Hindlimb muscle (tissue), 1 donor: ENCODE measurements at places on chromosomes 13 and 19.

DNA sequence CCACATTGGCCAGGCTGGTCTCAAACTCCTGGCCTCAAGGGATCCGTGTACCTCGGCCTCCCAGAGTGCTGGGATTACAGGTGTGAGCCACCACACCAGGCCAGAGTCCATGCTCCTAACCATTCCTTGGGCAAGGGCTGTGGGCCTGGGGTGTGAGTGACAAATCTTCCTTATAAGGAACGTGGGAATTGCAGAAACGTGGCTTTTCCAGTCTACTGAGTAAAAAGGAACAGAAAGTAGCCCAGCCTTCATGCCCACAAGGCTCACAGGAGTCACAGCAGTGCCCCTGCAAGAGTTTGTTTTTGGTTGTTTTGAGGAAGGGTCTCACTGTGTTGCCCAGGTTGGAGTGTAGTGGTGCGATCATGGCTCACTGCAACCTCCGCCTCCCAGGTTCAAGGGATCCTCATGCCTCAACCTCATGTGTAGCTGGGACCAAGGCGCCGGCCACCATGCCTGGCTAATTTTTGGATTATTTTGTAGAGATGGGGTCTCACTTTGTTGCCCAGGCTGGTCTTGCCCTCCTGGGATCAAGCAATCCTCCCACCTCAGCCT, 5.1 kb downstream of the MYPOP start:
- DNase-seq, result no peak

DNA sequence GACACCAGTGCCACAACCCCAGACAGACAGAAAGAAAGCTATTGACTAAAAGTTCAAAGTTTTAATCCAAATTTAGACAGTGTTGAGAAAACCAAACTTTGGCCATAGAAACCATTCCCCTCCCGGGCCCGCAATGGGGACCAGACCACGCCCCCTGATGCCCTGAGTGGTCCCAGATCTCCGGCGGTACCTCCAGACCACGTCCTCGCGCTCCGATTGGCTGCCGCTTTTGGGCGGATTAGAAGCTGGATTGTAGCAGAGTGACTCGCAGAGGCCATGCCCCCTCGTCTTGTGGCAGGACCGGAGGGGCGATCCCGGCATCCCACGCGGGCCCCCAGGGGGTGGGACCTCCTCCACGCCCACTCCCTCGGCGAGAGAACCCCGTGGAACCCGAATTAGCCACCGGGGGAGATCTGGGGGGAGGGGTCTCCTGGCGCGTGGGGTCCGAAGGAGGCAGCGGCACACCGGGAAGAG, 797 bp upstream of the HSD17B14 start:
- peak; percentile 77 for DNase-seq

DNA sequence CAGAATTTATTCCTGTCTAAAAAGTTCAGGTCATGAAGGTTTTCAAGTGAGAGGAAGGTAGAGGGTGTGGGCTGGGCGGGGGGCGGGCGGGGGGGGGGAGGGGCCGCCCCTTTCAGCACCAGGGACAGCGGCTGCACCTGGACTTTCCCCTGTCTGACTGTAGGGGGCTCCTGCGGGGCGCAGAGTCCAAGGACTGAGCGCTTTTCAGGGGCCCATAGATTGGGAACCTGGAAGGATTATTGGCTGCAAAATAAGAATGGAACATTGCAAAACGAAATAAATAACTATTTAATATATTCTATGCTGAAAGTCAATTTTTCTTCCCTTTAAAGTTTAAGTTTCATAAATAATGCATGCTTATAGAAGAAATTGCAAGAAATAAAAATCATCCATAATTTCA, 8.9 kb upstream of the CYP4F3 start:
- no peak for DNase-seq

GRCh38 chr13:101325423-101325822, 90.9 kb downstream of the NALCN start:
- DNase-seq, result no peak

DNA sequence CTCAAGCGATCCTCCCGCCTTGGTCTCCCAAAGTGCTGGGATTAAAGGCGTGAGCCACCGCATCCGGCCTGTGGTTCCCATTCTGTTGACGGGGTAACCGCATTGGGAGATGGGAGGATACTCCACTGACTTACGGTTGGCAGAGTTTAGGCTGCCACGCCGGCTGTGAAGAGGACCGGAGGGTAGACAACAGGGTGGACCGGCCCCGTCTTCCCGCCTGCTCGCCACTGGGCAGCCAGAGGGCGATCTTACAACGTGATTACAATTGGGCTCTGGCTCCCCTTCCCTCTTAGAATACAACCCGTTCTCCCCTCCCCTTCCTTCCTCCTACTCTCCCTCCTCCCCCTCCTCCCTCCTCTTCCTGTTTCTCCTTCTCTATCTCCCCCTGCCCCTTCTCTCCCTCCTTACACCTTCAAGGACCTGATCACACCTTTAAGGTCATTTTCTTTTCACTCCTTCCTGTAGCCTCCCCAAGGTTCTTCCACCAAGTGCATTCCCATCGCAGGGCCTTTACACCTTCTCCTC, 957 bp upstream of the CCDC194 start:
- DNase-seq, result no peak

- peak; percentile 38 for DNase-seq
These were observed 1.5 kb downstream of the DOCK9 start for GRCh38 chr13:98976338-98976737.

DNA sequence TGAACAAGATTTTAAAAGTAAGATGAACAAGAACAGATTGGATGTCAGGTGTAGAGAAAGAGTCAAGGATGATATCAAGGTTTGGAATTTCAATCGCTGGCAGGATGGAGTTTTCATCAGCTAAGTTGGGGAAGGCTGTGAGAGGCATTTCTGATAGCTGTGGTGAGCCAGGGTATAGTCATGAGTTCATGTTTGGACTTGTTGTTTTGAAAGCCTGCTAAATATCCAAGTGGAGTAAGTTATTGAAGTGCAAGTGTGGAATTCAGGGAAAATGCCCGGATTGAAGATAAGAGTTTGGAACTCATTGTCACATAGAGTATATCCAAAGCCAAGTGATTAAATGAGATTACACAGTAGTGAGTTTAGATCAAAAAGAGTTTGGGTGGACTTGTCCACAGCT, 11.0 kb upstream of the EPSTI1 start:
- no peak for DNase-seq

GRCh38 chr13:26295812-26296211, 41.9 kb downstream of the CDK8 start:
- DNase-seq, result no peak

DNA sequence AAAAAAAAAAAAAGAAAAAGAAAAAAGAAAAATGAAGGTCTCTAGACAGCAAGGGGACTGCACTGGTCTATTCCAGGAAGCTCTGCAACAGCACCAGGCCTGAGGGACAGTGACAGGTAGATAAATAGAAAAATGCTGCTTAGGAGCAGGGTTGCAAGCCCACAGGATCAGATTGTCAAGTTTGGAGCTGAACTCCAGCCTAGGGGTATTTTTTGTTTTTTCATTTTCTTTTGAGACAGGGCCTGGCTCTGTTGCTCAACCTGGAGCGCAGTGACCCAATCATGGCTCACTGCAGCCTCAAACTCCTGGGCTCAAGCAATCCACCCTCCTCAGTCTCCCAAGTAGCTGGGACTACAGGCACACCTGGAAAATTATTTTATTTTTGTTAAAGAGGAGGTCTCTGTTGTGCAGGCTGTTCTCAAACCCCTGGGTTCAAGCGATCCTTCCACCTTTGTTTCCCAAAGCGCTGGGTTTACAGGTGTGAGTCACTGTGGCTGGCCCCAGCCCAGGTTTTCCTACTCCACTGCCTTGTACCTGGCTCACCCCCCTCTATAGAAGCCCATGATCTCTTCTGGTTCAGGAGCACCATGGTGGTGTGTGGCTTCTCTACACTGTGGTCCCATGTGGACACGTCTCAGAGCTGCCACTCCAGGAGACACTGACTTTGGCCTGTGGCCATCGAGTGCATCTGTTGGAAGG, 23.9 kb downstream of the POP4 start:
- DNase-seq, result no peak

DNA sequence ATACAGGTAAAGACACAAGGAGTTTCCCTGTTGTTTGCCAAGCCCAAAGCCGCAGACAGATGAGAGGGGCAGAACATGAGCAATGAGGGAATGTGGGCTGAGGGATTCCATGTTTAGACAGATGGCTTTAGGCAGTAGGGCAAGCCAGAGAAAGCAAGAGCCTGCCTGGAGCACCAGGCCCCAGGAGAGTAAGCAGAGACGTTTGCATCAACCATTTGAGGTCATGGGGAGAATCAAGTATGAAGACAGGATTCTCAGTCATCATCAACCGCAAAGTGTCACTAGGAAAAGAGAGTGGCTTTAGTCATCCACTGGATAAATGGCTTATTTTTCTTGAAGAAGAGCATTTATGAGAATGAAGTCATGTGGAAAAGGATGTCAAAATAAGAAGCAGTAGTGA, 184.7 kb downstream of the COG6 start:
- DNase-seq, result no peak

- no peak for DNase-seq
These were observed 282.5 kb downstream of the SUCLA2 start for GRCh38 chr13:47718556-47718955.

GRCh38 chr19:661427-662196, 1.4 kb downstream of the RNF126 start:
- no peak for DNase-seq

DNA sequence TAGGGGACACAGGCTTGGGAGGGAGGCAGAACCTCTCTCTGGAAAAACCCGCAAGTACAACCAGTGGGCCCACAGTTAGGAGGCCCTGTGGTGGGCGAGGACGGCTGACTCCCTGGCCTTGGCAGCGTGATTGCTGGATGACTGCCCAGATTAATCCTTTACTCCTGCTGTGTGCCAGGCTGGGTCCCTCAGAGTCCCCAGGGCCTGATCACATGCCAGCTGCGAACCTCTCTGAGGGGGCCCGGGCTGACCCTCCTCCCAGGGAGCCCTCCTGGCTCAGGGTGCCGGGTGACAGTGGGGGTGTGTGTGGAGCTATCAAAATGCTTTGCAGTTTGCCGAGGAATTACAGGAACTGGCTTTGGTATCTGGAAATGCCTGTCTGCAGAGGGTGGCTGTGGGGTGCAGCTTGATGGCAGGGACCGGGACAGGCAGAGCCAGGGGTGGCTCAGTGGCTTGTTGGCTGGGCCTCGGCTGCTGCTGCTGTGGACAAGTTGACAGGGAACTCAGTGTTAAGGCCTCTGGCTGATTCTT, 48.9 kb downstream of the DNM2 start:
- DNase-seq, result no peak

DNA sequence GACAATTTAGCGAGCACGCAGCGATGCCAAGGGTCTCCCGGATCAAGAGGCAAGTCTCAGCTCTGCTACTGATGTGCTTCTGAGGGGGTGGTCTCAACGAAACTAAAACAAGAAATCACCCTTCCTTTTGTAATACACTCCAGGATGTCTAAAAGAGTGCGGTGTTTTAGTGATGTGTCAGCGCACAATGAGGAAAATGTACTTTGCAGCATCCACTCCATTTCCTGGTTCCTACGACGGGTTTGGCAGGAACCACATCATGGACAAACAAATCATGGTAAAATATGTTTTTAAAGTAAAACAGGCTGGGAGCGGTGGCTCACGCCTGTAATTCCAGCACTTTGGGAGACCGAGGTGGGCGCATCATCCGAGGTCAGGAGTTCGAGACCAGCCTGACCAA, 154.0 kb upstream of the TSC22D1 start:
- DNase-seq, result no peak

GRCh38 chr19:43768273-43769050, 12.3 kb downstream of the KCNN4 start:
- DNase-seq, result no peak

DNA sequence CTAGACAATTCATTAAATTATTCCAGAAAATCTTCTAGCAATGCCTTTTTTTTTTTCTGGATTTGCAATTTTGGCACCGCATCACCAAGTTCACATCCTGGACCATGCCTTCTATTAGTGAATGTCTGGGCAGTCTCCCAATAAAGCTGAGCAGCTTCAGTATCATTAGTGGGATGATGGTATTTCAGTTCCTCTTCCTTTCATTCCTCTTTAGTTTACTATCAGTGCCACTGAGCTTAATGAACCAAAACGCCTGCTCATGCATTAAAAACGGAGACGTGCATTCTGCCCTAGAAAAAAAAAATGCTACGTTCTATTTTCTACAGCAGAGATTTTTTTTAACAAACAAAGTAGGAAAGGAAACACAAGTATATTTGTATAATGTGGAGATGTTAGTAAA, 343.0 kb downstream of the PCDH9 start:
- DNase-seq, result peak; percentile 32

- no peak for DNase-seq
These were observed 590.4 kb downstream of the TBC1D4 start for GRCh38 chr13:74891610-74892009.

DNA sequence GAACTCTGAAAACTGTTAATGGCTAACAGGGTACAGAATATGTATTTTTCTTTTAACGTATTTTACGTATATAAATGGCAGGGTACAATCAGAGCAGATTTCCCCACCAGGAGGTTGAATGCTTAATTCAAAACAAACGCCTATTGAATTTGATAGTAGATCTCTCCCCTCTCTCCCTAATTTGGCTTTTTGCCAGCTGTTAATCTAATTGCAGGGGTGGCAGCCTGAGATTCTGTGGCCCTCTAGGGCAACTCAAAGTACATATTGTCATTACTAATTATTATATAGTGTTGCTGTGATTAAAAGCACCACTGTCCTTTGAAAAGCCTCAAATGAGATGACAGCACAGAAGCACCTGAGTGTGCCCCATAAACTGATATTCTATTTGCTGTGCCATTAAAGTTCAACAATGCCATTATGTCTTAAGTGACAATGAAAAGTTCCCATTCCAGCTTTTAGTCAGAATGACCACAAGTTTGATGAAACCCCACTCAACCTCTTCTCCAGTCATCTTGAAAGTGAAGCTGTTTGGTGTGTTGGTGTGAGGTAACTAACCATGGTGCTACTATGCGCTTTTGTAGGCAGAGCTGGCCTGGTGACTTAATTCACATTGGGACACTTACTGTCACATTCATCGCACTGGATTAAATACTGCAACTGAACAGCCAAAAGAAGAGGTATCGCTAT, 351.4 kb downstream of the KCNRG start:
- DNase-seq, result no peak

- DNase-seq, result no peak
These were observed 65.8 kb upstream of the SLITRK6 start for GRCh38 chr13:85864963-85865530.

GRCh38 chr19:21901861-21902260, 65.9 kb upstream of the ZNF43 start:
- DNase-seq, result no peak

DNA sequence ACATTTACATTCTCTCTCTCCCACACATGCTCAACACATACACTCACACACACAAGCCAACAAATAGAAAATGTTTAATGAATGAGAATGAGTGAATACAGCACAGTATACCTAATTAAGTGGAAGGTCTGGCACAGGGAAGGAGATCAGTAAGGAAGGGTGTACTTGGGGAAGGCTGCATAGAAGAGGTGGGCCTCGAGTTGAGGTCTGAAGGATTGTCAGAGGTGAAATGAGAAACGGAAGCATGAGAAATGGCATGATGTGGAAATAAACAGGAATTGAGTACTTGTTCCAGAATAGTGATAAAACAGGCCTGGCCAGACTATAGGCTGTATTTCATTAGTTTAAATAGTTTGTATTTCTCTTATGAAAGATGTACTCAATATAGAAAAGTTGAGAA, 136.2 kb downstream of the FLT1 start:
- no peak for DNase-seq
